ENCODE measurements at places on chromosomes 7 and 10.

DNA sequence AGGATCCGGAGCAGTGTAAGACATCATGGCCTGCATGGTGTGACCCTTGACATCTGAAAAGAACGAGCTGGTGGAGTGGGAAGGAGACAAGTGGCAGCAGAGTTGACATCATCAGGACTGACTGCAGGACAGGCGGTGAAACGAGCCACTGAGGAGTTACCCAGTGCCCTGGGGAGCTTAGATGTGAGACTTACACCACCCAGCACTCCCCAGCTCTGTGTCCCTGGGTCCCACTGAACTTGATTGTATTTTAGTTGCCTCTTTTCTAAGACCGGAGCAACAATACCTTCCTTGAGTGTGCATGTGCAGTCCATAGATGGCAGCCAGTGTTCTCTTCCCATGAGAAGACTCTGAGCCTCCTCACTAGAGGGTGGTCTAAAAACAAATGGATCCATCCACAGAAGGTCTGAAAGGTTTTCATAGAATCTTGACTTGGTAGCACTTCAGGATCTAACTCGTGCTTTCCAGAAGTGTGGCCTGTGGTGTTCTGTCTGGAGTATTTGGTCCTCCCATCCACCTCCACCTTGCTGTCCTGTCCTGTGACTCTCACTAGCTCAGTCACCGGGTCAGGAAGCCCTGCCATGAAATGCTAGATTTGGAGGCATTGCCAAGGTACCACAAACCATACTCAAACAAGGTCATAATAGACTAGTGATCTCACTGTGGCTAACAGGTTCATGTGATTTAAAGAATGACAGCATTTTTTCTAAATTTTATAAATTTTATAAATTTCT lies 59.0 kb downstream of the IKZF1 start:
- DNase-seq: no peak

- no peak for DNase-seq
Observed at GRCh38 chr7:83957333-83957732, 237.3 kb downstream of the SEMA3A start.

GRCh38 chr7:108239501-108240225 lies 109.5 kb upstream of the LAMB4 start:
- no peak for DNase-seq

DNA sequence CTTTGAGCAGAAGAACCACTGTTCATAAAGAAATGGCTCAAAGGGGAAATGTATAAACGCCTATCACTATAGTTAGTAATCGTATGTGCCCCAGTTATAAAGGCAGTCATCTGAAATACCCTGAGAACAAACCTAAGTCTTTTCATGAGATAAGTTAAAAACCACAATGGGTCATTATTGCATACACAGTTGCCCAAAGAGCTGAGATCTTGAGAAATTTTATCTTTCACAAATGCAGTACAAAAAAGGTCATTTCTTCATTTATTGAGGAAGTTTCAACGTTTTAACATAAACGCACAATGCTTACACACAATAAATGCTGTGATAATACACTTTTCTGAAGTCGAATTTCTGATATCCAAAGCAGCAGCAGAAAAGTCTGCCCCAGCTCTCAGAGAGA lies 114.4 kb downstream of the MICU1 start:
- DNase-seq: no peak

DNA sequence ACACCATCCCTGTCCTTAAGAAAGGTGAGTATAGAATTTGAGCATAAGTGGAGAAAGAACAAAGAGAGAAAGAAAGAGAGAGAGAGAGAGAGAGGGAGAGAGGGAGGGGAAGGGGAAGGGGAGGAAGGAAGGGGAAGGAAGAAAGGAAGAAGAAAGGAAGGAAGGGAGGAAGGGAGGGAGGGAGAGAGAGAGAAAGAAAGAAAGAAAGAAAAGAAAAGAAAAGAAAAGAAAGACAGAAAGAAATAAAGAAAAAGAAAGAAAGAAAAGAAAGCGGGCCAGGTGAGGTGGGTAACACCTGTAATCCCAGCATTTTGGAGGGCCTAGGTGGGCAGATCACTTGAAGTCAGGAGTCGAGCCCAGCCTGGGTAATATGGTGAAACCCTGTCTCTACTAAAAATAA lies 19.9 kb downstream of the CCL24 start:
- DNase-seq: no peak

DNA sequence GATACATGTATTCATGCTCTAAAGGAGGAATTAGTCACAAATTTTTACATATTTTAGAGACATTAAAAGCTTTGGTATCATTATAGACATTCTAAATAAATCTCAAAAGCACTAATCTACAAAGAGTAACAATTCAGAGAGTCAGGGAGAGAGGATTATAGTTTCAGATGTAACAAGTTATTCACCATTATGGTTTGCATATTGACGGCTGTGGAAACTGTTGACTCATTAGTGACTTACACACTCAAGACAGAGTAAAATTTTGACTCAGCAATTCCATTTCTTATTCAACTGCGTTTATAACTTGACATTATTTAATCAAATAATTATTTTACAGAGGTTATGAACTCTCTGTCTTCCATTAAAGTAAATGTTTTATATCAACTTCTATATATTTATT lies 95.4 kb upstream of the SEMA3C start:
- no peak for DNase-seq

- no peak for DNase-seq
Observed at GRCh38 chr10:7833210-7833609, 14.9 kb downstream of the TAF3 start.

DNA sequence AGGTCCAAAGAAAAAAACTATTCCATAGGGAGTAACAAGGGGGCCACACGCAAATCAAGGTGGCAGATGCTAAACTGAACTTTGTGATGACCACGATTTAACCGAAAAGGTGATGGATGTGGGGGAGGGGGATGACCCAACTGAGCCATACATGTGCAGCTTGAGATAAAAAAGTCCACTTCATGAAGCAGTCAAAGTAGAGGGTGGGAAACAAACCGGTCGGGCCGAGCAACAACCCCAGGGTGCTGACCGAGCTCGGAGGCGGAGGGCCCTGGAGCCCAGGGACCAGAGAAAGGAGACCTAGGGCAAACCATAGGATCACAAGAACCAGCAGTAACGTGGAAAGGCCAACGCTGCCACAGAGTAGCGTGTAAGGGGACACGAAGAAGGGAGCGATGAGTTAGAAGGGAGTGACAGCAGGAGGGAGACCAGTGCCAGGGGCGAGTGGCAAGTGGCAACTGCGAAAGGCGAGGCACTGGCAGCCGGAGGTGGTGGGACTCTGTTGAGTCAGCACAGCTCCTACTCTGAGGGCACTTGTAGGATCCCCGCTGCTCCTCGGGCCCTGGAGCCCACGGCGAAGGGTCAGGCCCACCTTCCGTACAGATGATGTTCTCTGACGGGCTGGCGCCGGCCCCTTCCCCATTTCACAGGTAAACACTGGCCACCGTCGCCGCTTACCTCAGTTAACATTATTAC lies 540 bp downstream of the SNX13 start:
- no peak for DNase-seq
